ENCODE measurements at places on chromosomes 7 and 10.

- no peak for DNase-seq
Observed at GRCh38 chr7:264541-265191, 25.3 kb upstream of the FOXL3 start.

GRCh38 chr7:2629746-2630681 lies 1.8 kb upstream of the TTYH3 start:
- DNase-seq, result no peak

DNA sequence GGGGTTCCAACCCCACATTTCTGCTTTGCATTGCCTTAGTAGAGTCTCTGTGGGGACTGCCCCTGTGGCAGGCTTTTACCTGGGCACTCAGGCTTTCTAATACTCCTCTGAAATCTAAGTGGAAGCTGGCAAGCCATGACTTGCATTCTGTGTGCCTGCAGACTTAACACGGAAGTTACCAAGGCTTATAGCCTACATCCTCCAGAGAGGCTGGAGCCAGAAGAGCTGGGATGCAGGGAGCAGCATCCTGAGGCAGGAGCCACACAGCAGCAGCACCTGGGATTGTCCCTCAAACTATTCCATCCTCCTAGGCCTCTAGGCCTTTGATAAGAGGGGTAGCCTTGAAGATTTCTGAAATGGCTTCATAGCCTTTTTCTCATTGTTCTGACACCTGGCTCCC lies 22.1 kb upstream of the ABCC2 start:
- DNase-seq, result no peak

- DNase-seq, result no peak
Observed at GRCh38 chr10:287026-287709, 151.9 kb downstream of the ZMYND11 start.

GRCh38 chr10:130485236-130485957 lies 349.2 kb downstream of the GLRX3 start:
- DNase-seq, result no peak

DNA sequence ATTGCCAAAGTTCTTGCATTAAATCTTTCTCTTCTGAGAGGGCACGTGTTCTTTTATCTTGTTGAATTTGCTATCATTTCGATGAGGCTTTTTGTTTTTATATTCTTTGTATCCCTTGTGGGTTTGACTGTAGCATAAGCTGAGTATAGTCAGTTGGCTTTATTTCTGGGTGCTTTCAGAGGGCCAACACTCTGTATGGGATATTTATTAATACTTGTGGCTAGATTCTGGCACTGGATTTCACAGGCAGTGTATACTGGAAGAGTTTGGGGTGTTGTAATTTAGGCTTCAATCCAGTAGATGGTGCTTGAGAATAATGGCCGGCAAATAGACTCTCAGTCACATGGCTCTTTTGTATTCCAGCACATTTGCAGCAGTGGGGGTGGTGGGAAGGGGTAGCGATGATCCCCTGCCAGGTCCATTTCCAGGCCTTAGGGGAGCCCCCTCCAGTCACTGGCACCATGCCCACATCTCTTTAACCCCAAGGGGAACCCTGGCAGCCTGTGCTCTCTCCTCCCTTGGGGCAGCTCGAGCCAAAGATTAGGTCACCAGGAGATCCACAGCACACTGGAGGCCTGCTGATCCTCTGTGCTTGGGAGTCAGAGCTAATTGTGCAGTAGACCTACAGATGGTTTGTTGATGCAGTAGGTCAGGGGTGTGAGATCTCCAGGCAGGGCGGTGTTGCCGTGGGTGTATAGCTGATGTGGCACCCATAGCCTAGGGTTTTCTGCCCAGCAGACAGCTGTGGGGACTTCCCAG lies 81.8 kb downstream of the PTPN20 start:
- no peak for DNase-seq

DNA sequence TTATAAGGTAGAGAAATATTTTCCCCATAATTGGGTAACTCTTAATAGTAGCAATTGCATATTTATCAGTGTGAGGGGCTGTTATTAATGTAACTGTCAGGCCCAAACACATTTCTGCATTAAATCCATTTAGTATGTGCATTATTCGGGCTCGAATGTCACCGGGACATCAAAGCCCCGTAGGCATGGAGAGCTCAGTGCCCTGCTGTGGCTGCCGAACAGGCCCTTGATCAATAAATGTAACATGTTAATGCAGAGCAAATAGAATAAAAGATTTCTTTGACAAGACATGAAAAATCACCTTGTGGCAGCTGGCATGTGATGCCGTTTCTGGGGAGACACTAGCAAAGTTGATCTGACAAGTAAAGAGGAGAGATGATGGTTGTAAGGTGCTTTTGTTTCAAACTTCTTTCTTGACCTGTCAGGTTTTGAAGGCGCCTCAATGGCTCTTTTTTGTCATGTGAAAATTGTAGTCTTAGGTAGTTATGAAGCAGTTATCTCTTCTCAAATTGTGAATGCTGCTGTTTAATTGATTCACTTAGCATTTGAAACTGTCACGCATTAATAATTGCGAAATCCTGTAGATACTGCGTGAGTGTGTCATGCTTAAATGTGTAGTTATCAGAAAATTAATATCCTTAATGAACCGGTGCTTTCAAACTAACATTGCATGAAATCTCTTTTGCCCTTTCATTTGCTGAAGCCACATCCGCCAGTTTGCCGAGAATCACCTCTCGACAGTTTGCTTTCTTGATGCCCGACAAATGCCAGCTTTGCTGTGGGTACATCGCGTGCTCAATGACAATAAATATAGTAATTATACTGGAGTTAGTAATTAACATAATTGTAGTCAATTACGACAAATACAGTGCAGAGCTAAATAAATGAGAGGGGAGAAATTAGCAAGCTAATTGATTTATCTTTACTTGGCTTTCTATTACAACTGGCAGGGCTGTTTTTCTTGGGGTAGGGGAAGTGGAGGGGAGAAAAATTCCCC lies 19.5 kb downstream of the LRMDA start:
- DNase-seq, result no peak

DNA sequence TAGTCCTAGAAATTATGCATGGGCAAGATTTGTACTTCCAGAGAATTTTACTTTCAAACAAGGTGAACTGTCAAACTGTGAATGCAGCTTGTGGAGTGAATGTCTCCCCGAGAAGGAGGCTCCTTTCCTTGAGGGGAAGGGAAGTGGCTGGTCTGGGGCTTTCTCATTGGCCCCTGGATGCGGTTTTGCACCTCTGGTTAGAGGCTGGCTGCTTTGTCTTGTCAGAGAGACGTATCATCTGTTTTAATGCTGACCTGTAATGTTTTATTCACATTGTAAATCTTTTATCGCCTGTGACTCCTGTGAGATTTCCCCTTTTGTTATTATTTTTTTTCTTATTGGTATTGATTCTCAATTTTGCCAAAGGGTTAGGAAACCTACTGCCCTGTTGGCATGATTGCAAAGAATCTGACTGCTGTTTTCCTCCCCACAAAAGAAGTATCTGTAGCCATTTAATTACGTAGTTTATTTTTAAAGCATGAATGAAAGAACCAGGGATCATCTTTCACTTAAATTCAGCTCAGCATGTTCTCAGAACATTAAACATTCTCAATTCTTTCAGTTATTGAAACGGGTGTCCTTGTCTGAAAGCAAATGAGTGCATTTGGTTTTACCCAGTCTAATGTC lies 238.3 kb upstream of the NFE2L3 start:
- no peak for DNase-seq

DNA sequence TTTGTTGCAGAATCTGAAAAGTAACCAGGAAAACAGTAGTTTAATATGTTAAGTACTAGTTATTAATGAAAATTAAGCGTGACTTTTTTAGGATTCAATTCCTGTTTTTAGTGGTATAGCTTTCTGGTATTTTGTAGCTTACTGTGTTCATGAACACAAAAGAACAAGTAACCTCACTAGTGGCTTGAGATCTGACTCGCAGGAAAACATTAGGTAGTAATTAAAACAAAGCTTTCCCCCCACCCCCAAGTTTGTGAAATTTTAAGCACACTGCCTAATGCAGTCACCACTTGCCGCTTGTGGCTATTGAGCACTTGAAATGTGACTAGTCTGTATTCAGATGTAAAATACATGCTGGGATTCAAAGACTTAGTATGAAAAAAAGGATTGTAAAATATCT lies 102.5 kb upstream of the RPA3 start:
- no peak for DNase-seq

GRCh38 chr7:75635036-75635435 lies 103.7 kb downstream of the HIP1 start:
- no peak for DNase-seq

DNA sequence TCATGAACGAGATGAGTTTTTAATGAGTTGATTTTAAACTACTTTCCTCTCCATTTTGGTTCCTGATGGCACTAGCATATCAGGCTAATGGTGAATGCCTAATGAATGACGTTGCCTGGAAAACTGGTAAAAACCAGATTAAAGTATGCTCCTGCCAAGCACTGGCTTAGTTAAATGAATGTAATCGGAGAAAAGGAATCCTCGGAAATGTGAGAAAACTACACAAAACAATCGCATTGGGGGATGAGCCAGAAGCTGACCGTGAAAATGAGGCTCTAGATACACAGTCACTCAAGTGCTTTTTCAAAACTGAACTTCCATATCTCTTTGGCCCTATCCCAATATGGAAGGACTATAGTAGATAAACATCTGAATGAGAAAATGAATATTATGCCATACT lies 153.8 kb upstream of the COL1A2 start:
- no peak for DNase-seq

GRCh38 chr7:114830952-114831351 lies 90.9 kb upstream of the MDFIC start:
- DNase-seq, result no peak

GRCh38 chr10:29078919-29079318 lies 210.0 kb upstream of the LYZL1 start:
- DNase-seq, result no peak

- DNase-seq, result no peak
Observed at GRCh38 chr10:12705943-12706342, 295.6 kb downstream of the CCDC3 start.
